ENCODE measurements at places on chromosomes 2 and 18.
A peak's percentile ranks its signal among the peaks of the same experiment; 100 is the strongest.

- DNase-seq: no peak
Measured at GRCh38 chr2:215271446-215271845, 40.4 kb upstream of the ATIC start.

GRCh38 chr2:160256507-160256906 lies 56.4 kb upstream of the ITGB6 start:
- no peak for DNase-seq

GRCh38 chr18:45891806-45892205 lies 66.3 kb downstream of the SIGLEC15 start:
- no peak for DNase-seq

DNA sequence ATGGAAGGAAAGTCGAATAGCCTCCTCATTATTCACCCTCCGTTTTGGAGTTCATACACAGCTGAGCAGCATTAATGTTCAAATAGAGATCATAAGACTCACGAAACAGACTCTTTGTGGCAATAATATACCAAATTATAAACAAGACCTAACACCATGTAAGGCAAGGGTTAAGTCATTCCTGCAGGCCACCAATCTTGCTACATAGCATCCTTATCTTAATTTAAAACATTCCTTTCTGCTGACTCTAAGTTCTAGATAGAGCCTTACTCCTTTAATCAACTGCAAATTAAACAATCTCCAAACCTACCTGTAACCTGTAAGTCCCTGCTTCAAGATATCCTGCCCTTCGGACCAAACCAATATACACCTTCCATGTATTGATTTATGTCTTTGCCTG lies 178.0 kb downstream of the PDE11A start:
- DNase-seq: no peak

- DNase-seq: no peak
Measured at GRCh38 chr2:219603771-219604170, 6.1 kb downstream of the STK11IP start.

DNA sequence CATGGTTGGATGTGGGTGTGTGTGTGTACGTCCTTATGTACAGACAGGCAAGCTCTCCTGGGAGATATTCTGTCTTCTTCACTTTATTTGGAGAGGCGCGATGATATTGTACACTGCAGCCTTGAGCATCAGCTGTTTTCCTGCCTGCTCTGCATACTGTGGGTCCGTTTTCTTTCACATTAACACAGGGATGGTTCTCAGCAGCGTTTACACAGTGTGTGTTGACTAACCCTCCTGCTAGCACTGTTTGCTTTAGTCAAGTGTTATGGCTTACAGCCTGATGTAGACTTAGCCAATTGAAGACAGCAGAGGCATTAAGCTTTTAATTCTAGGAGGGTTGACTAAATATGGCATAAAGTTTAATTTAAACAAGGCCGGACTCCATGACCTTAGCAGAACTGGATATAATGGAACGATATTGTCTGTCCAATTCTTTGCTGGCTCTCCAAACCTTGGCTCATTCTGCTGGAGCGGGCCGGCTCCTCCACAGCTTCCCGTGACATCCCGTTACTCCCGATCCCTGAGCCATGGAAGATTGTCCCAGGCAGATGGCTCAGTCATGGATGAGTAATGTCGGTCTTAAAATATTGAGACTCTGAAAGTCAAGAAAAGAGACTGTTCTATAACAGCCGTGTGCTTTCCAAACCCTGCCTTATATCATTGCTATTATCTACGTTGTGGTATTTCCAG lies 134.7 kb downstream of the TPGS2 start:
- DNase-seq: peak; percentile 74

DNA sequence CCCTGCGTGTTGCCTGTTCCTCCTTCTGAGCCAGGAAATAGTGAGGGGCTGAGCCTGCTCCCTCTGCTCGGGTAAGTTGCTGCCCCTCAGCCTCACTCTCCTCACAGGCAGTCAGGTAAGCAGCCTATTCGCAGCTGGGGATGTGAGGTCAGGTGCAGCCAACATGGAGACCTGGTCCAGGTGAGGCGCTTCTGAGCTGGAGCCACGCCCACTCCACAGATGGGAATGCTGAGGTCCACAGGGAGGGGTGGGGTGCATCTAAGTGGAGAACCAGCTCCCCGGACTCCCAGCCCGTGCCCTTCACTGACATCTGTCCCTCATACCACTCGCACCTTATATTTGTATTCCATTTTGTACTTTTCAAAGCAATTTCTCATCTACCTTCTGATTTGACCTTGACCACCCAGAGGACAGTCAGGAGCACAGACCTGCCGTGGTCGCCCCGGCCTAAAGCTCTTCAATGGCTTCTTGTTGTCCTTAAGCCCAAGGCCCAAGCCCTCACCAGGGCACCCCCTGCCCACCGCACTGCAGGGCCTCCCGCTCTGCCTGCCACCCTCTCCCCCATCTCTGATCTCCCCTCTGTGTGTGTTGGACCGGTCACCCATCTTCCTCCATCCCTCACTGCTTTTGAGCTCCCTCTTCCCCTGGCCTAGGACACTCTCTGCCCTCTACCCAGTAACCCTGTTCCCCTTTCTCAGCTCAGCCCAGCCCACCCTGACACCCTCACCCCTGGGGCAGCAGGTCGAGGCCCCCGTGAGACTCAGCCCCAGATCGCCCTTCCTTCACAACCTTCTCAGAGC lies 49.2 kb upstream of the TAF1B start:
- DNase-seq: no peak

- no peak for DNase-seq
Measured at GRCh38 chr2:8265476-8266226, 416.2 kb upstream of the ID2 start.

GRCh38 chr2:33145459-33145858 lies 198.7 kb downstream of the LTBP1 start:
- no peak for DNase-seq

DNA sequence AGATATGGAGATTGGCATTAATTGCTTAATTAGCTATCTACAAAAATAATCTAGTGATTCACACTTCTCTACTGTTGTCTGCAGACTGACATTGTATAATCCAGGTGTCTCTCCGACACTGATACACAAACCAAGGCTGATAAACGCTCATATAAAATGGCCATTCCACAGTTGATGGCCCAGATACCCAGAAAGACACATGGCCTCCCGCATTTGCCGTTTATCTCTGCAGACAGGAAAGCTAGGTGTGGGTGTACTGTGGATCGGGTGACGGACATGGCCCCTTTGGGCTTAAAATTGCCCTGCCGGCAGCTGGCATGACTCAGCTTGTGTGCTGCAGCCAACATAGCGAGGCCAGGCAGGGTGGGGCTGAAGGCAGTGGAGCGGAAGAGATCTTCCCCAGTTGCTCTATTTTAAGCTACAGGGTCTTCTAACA lies 18.5 kb downstream of the PMAIP1 start:
- no peak for DNase-seq

- no peak for DNase-seq
Measured at GRCh38 chr2:65660340-65660739, 227.9 kb upstream of the SPRED2 start.

DNA sequence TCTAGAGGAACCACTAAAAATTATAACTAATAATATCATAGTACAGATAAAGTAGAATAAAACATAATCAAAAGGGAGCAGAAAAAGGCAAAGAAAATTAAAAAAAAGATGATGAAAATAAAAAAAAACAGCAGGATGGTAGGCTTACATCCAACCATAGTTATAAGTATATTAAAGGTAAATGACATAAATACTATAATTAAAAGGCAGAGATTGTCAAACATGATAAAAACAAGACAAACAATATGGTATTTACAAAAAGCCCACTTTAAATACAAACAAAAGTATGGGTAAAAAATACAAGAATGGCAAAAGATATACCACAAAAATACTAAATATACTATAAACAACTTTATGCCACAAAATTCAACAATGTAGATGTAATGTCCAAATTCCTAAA lies 24.4 kb downstream of the CCDC148 start:
- DNase-seq: no peak

GRCh38 chr18:59502274-59503175 lies 143.5 kb upstream of the LMAN1 start:
- no peak for DNase-seq

GRCh38 chr2:120656273-120656950 lies 79.3 kb upstream of the GLI2 start:
- no peak for DNase-seq

DNA sequence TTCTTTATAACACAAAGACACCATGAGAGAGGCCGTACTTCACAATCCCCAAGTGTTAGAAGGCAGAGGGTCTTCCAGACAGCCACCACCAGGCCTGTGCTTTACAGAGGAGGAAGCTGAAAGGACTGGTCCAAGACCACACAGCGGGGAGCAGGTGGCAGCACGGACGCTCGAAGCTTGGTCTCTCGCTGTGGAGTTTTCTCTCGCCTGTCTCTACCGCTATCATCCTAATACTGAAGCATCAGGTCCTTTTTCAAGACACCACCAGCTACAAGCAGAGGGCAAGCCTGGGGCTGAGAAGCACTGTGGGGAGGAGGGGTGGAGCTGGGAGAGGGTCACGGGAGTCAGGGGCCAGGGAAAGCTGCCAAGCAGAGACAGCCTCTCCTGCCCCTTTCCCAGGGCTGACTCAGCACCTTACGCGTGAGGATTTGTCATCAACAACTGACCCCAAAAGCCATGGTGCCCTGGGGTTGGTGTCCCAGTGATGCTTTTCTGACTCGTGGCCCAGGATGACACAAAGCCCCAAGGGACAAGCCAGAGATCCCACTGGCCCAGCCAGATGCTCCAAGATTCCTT lies 31.9 kb upstream of the FOSL2 start:
- no peak for DNase-seq

DNA sequence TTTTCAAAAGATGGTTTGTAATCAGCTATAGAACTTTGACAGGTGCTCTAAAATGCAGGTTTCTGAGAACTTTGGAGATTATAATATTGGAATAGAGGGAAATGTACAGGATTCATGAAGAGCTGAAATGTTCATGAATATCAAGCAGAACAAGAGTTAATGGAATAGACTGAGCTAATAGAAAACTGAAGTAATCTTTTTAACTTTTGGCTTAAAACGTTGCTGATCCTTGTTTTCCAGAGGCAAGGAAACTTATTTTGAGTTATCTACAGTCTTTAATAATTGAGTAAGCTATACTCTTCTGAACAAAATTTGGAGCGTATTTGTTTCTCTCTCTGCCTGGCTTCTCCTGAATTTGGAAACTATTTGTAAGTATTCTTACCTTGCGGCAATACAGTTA lies 10.8 kb upstream of the IL18RAP start:
- no peak for DNase-seq

DNA sequence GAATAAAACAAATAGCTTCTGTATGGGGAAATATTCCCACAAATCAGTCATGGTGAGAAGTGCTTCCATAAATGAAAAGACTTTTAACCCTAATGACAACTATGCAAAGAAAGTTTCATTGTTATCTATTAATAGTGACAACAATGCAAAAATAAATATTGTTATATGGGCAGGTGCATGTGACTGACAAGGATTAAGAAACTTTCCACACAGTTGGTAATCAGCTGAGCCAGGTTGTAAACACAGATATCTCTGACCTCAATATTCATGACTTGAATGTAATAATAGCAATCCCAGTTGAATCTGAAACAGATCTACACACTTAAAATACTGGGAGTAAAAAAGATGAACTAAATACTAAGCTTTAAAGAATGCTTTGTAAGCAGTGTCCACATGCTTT lies 517.0 kb upstream of the SOX11 start:
- DNase-seq: no peak

- no peak for DNase-seq
Measured at GRCh38 chr18:70260683-70261082, 28.2 kb upstream of the SOCS6 start.

- DNase-seq: no peak
Measured at GRCh38 chr2:181153886-181154285, 173.5 kb downstream of the UBE2E3 start.

GRCh38 chr2:209526561-209526960 lies 102.7 kb downstream of the MAP2 start:
- DNase-seq: no peak

- no peak for DNase-seq
Measured at GRCh38 chr18:12597760-12598159, 60.1 kb downstream of the SPIRE1 start.

DNA sequence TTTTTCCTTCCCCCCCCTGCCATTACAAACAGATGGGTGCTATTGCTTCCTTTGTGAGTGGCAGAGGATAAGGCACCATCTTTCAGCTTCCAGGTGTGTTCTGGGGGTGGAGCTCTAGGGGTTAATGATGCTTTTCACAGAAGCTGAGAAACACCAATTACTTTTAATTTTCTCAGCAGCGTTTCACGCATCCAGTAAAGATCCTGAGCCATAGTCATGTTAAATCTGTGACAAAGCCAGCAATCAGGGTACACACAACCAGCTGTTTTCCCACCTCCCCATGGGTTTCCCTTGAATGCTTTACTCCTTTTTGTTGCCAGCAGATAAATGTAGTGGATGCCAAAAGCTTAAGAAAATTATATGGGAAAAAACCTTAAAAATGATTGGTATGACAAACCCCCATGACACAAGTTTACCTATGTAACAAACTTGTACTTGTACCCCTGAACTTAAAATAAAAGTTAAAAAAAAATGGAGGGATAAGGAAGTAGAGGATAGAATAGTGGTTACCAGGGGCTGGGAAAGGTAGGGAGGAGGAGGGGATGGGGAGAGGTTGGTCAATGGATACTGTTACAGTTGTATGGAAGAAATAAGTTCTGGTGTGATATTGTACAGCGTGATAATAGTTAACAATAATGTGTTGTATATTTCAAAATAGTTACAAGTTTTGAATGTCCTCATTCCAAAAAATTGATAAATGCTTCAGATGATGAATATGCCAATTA lies 70.0 kb downstream of the ACOXL start:
- no peak for DNase-seq

- peak; percentile 67 for DNase-seq
Measured at GRCh38 chr18:21194871-21195771, 46.9 kb upstream of the GREB1L start.

- no peak for DNase-seq
Measured at GRCh38 chr2:133953524-133953923, 300.3 kb upstream of the MGAT5 start.
